Sigmoid colon (tissue), 7 donors: ENCODE measurements at places on chromosomes 2 and 18. TPM values are rescaled to one million over a fixed set of nuclear protein-coding genes. Genes with fewer than 3 reads are reported as not detected.
A peak's percentile ranks its signal among the peaks of the same experiment; 100 is the strongest.

The LYG1 gene
- total RNA-seq: not detected

GRCh38 chr2:74441170-74441689 is 507 bp downstream of the RTKN start:
- no peak for DNase-seq

DNA sequence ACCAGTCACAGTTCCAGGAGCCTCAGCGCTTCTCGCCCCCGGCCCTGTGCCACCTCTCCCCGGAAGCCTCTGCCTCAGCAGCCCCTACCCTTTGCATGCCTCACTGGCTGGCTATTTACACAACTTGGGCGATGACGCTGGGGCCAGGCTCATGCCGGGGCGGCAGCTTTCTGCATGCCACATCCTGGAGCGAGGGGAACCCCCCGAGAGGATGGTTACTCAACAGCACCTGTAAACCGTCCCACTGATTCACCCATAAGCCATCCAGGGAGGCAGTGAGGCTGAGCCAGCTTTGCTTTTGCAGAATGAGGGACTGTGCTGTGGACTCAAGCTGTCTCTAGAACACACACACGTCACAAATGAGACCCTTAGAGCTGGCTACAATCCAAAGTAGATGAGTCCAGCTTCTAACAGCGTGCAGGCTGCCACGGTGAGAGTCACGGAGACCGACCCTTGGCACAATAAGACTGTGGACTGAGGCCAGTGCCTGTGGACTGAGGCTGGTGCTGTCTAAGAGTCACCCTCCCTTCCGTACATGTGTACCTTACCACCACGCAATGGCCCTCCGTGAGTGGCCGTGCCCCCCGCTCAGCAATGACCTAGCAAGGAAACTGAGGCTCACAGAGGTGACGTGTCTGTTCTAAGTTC is 45.6 kb upstream of the ODC1 start:
- no peak for DNase-seq

The OBSL1 gene
- total RNA-seq: 83.6 TPM

- DNase-seq: no peak
Measured at GRCh38 chr18:8732442-8733360, 27.3 kb downstream of the MTCL1 start.

GRCh38 chr2:26903676-26904075 is 55.7 kb downstream of the DPYSL5 start:
- DNase-seq: no peak

GRCh38 chr2:230828272-230828961 is 36.3 kb upstream of the ITM2C start:
- no peak for DNase-seq

GRCh38 chr2:73089270-73090030 is 17.9 kb upstream of the SFXN5 start:
- DNase-seq: no peak

The ABI2 gene
- total RNA-seq: 38.3 TPM

- no peak for DNase-seq
Measured at GRCh38 chr18:30522288-30522929, 520.1 kb downstream of the DSC3 start.

DNA sequence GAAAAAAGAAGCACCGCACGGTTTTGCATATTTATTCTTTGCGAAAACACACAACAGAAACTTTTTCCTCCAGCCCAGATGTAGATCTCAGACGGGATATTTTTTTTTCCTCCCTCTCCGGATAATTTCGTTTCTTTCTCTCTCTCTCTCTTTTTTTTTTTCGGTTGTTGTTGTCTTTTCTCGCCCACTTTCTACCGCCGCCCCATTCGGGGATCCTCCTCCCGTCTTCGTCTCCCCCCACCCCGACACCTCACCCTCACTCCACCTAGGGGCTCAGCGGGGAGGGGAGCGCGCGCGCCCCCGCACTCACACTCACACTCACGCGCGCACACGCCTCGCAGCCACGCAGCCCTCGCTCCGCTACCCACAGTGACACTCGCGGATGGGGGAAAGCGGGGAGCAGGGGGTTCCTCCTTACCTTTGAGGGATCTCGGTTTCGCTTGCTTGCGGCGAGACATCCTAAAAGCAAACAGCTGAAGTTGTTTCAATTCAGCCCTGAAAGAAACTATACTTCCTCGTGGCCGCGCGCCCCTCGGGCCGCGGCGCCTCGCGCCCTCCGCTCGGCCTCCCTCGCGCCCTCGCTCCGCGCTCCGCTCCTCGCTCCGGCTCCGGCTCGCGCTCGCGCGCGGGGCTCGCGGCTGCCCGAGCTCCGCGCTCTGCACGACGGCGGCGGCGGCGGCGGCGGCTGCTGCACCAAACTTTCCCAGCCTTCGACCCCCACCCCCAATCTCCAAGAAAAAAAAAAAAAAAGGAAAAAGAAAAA is 1.3 kb downstream of the ZNF521 start:
- peak; percentile 78 for DNase-seq

GRCh38 chr2:38835015-38835601 is 40.6 kb downstream of the DHX57 start:
- no peak for DNase-seq

GRCh38 chr2:27545348-27546141 is 37.3 kb upstream of the ZNF512 start:
- DNase-seq: no peak

The ALLC gene
- not detected for total RNA-seq

DNA sequence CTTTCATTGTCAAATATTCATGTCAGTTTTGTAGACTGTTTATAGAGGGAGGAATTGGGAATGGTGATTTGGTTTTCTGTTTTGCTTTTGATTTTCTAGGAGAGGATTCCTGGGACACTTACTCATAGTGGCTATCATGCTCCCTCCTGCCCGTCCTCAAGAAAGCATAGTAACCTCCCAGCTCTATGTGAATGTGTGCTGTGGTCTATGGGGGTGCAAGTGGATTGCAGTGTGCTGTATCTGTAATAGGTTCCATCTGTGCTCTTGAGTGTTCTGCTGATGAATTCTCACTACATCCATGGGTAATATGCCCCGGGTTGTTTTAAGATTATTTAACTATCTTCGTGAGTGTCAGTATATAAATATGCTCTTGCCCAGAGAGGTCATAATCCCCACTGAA is 811.3 kb downstream of the CNTNAP5 start:
- DNase-seq: no peak

- no peak for DNase-seq
Measured at GRCh38 chr2:181459621-181460021, 2.4 kb downstream of the ITGA4 start.
